ENCODE measurements at places on chromosomes 3 and 15. TPM values are rescaled to one million over a fixed set of nuclear protein-coding genes. Genes with fewer than 3 reads are reported as not detected.

GRCh38 chr3:150985711-150986110 lies 13.2 kb upstream of the CLRN1 start:
- H3K27ac ChIP-seq, result no peak overlapping the region
- no peak for DNase-seq
- H3K36me3 ChIP-seq, result no peaks in the 10 kb centered on the region
- no peak overlapping the region for H3K4me3 ChIP-seq
- no peaks in the 10 kb centered on the region for H3K4me1 ChIP-seq

DNA sequence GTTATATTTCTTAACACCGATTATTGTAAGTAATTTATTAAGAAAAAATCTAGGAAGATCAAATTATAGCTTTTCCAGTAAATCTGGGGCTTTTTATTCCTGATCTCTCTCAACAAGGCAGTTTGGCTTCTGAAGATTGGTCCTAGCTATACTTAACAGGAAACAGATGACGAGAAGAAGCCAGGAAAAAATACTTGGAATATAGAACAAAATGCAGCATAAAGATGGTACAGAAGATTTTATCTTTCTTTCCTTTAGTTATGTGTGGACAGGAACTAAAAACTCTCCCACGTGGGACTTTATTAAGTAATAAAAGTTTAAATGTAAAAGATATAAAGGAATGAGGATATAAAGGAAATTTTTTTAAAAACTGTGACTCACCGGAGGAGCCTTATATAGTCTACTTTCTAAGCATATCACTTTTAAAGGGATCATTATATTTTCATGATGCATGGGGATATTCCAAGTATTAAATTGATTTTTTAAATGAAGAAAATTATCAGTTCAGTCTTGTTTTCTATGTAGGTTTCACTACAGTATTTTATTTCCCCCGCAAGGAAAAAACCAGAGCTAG lies 8.2 kb downstream of the B3GNT5 start:
- peak overlapping the region; percentile 41 for H3K27ac ChIP-seq
- H3K27me3 ChIP-seq, result no peaks in the 10 kb centered on the region
- H3K4me1 ChIP-seq, result peaks cover 75% of the 10 kb centered on the region
- H3K36me3 ChIP-seq, result peaks cover 16% of the 10 kb centered on the region
- no peak overlapping the region for H3K4me3 ChIP-seq
- DNase-seq, result no peak

DNA sequence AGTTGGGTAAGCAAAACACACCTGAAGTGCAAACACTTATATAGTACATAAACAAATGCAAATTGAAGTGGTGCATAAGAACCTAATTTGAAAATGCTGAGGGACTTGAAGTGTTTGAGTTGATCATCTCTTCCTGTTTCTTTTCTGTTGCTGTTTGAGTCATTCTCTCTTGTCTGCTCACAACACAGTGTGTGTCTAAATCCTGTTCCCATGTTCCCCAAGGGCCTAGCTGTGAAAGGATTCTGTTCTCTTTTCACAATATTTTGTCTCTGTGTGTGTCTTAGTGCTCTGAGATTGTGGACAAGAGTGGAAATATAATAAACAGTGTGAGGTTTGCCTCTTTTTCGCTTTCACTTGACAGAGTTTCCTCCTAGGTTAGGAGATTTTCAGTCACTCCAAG lies 6.1 kb downstream of the CD96 start:
- H3K27me3 ChIP-seq, result peaks cover 2% of the 10 kb centered on the region
- no peaks in the 10 kb centered on the region for H3K36me3 ChIP-seq
- no peak for DNase-seq
- no peaks in the 10 kb centered on the region for H3K4me1 ChIP-seq

DNA sequence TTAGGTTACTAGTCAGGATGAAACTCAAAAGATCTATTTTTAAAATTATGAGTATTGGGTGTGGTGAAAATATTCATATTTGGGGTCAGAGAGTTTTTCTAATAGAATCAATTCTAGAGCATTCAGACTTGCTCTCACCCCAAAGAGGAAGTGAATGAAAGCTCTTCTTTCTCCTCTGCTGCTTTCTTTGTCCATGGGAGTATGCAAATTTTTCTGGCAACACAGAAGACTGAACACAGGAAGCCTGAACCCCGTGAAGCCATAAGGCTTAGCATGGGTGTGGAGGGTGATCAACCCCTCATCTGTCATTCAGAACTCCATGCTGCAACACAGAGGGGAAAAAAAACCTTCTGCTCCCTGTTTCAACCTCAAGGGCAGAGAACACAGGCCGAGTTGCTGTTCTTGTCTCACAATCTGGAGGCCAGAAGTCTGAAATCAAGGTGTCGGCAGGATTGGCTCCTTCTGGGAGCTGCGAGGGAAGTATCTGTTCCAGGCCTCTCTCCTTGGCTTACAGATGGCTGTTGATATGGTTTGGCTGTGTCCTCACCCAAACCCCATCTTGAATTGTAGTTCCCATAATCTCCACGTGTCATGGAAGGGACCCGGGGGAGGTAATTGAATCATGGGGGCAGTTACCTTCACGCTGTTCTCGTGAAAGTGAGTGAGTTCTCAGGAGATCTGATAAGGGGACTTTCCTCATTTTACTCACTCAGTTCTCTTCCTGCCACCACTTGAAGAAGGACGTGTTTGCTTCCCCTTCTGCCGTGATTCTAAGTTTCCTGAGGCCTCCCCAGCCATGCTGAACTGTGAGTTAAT lies 33.7 kb upstream of the CD47 start:
- no peaks in the 10 kb centered on the region for H3K36me3 ChIP-seq
- peak; percentile 30 for DNase-seq
- peaks cover 4% of the 10 kb centered on the region for H3K4me1 ChIP-seq
- no peak overlapping the region for H3K27ac ChIP-seq

- H3K36me3 ChIP-seq, result peaks cover 20% of the 10 kb centered on the region
- peak overlapping the region; percentile 51 for H3K4me3 ChIP-seq
- no peak for DNase-seq
- peaks cover 44% of the 10 kb centered on the region for H3K27me3 ChIP-seq
- H3K4me1 ChIP-seq, result peaks cover 74% of the 10 kb centered on the region
Measured at GRCh38 chr15:40931300-40932142, 2.4 kb downstream of the DLL4 start.

- H3K36me3 ChIP-seq, result no peaks in the 10 kb centered on the region
- DNase-seq, result no peak
- H3K27me3 ChIP-seq, result no peaks in the 10 kb centered on the region
- no peak overlapping the region for H3K27ac ChIP-seq
- H3K4me1 ChIP-seq, result no peaks in the 10 kb centered on the region
Measured at GRCh38 chr15:52960283-52960682, 170.1 kb upstream of the ONECUT1 start.

The FAM131A gene
- 14.9 TPM for polyA plus RNA-seq

GRCh38 chr3:189260556-189261493 lies 89.1 kb downstream of the TPRG1 start:
- no peaks in the 10 kb centered on the region for H3K27me3 ChIP-seq
- H3K27ac ChIP-seq, result no peak overlapping the region
- H3K4me3 ChIP-seq, result no peak overlapping the region
- DNase-seq, result no peak

DNA sequence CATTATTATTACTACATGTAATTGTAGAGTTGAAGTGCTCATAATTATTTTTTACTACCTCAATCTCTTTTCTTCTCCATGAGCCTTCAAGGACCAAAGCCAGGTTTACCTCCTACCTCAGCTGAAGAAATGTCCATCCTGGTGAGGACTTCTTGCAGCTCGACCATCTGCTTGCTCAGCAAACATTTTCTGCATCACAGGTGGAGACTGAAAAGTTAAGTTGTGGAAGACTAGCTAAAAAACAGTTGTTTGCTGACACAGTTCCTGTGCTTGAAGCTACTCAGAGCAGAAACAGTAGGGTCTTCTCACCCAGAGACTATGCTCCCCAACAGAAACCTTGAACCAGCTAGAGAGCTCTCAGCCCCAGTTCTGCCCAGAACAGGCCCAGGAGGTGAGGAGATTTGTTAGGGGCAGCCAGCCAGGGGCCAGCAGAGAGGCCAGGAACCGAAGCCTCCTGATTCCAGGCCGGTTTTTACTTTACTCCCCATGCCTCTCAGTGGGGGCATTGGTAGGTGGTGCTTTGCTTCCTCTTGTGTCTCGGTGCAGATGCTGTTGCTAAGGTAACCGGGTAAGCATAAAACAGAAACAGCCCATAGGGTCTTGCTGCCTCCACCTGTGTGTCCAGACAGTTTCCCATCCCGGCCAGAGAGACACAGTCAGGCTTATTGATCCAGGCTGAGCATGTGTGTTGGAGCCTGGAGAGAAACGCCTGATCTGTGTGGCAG lies 54.9 kb downstream of the CCNL1 start:
- DNase-seq, result no peak
- H3K27me3 ChIP-seq, result no peaks in the 10 kb centered on the region
- peaks cover 7% of the 10 kb centered on the region for H3K4me1 ChIP-seq
- H3K36me3 ChIP-seq, result no peaks in the 10 kb centered on the region
- no peak overlapping the region for H3K27ac ChIP-seq

The PLCB2 gene
- polyA plus RNA-seq, result 11.7 TPM

DNA sequence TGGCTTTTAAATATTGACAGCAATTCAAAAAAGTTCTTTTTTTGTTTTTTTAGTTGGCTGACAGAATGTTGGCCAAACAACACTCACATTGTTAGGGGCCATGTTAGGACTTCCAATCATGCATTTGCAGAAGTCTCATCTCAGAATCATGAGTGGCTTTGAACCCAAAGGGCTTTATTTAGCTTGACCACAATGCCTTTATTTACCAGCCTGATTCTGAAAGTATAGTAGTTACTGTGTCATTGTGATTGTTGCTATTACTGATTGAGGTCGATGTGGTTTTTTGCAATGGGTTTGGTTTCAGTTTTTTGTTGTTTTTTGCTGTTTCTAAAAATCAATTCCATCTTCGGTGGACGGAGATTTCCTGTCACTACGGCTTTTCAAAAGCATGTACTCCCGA lies 7.2 kb downstream of the GLDN start:
- peaks cover 2% of the 10 kb centered on the region for H3K27me3 ChIP-seq
- H3K4me3 ChIP-seq, result no peak overlapping the region
- H3K27ac ChIP-seq, result no peak overlapping the region
- no peaks in the 10 kb centered on the region for H3K4me1 ChIP-seq

- no peaks in the 10 kb centered on the region for H3K27me3 ChIP-seq
- DNase-seq, result peak; percentile 38
- peaks cover 32% of the 10 kb centered on the region for H3K4me1 ChIP-seq
- peak overlapping the region; percentile 84 for H3K27ac ChIP-seq
- H3K36me3 ChIP-seq, result peaks cover 14% of the 10 kb centered on the region
- H3K4me3 ChIP-seq, result peak overlapping the region; percentile 72
Measured at GRCh38 chr15:92883163-92883875, 16.8 kb upstream of the CHD2 start.

DNA sequence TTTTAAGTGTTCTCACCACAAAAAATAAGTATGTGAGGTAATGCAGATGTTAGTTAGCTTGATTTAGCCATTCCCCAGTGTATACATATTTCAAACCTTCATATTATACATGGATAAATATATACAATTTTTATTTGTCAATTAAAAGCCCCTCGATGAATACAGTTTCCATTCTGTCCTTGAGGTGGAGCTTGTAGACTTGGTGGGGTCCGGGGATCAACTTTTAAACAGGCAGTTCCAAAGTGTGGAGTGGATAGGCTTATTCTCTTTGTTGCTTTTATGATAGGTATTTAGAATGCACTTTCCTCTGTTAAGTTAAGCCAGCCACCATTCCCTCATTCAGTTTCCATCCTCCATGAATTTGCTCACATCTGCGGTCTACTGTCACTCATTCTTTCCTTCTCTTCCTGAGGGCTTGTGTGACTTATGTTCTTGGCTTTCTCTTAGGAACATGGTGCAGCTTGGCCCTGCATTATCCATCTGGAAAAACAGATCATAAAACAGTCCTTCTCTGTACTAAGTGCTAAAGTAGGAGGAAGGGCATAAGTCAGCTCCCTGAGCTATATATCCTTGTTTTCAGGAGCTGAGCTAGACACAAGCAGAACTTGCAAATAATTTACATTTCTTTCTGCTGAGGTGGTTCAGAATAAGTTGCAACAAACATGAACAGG lies 149.1 kb downstream of the NFKBIZ start:
- DNase-seq, result peak; percentile 44
- H3K27ac ChIP-seq, result no peak overlapping the region
- no peaks in the 10 kb centered on the region for H3K36me3 ChIP-seq
- no peak overlapping the region for H3K4me3 ChIP-seq

The SLC27A2 gene
- 29.6 TPM for polyA plus RNA-seq

DNA sequence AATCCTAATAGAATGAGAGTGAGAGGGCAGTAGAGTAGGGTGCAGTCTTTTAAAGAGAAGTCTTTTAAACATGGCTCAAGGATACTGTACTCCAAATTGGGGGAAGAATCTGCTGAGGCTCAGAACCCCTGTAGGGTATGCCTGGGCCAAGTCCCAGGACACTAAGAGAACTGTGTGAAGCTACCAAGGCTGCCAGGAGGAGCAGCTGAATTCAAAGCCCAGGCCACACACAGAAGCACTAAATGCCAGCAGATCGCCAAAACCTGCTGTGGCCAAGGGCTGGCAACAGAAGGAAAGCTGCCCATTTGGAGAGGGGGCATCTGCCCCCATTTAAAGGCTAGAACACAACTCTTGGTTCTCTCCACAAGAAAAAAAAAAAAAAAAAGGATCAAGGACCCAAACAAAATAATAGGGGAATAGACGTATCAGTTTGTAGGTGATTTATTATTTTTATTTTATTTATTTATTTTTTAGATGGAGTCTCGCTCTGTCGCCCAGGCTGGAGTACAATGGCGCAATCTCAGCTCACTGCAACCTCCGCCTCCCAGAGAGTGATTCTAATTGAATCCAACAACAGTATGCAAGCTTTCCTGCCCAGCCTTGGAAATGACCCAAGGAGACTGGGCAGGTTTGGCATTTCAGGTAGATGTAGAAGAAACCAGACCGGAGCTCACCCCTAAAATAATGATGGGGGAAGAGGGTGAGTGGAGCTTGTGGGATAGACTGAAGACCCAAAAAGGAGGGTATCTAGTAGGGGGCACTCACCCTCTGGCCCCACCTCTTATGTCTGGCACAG lies 279.0 kb upstream of the WNT5A start:
- H3K27me3 ChIP-seq, result no peaks in the 10 kb centered on the region
- H3K36me3 ChIP-seq, result no peaks in the 10 kb centered on the region
- DNase-seq, result no peak
- no peak overlapping the region for H3K4me3 ChIP-seq

The CPB1 gene
- polyA plus RNA-seq, result 1.9 TPM

DNA sequence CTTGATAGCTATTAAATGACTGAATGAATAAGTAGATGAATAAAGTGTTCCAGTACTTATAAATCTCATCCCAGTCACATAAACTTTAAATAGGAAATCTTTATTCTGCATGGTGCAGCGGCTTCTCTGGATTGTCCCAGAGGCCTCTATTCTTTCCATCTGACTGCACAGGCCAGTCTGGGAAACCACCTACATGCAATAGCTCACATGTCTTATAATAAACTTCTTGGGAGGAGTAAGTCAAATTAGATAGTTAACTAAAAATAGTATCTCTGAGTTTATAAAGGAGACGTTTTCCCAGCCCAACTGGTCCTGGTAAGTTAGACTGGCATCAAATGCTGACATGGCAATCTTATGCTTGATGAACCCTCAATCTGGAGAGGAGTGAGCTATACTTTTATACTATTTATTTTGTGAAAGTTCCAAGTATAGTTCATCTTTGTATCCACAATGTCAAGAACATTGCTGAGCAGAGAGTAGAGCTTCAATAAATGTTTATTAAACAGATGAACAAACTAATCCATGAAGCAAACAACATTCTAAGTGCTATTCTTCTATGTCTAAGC lies 417.6 kb downstream of the TIGIT start:
- peaks cover 22% of the 10 kb centered on the region for H3K4me1 ChIP-seq
- H3K27ac ChIP-seq, result no peak overlapping the region
- H3K27me3 ChIP-seq, result no peaks in the 10 kb centered on the region
- no peak overlapping the region for H3K4me3 ChIP-seq

- H3K27me3 ChIP-seq, result peaks cover 2% of the 10 kb centered on the region
- no peaks in the 10 kb centered on the region for H3K4me1 ChIP-seq
- no peak overlapping the region for H3K27ac ChIP-seq
- DNase-seq, result no peak
- no peak overlapping the region for H3K4me3 ChIP-seq
Measured at GRCh38 chr3:24968036-24968435, 460.0 kb upstream of the RARB start.
